ENCODE measurements at places on chromosomes 7 and 10. TPM values are rescaled to one million over a fixed set of nuclear protein-coding genes. Genes with fewer than 3 reads are reported as not detected.
A peak's percentile ranks its signal among the peaks of the same experiment; 100 is the strongest.

DNA sequence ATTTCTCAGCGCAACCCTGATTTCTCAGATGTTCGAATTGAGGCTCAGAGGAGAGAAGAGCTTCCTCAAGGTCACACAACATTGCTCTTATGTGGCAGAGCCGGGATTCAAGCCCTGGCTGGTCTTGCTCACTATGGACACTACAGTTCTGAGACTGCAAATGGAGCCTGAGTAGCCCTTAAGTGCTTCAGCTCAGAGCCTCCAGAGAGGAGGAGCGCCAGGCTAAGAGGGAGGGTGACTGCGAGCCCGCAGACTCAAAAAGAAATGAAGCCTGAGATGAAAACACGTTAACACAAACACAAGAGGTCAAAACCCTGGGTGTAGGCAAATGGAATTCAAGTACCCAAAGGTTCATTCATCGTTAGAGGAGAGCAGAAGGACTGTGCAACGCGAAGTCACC, 13.9 kb downstream of the ARHGAP22 start:
- DNase-seq = no peak

DNA sequence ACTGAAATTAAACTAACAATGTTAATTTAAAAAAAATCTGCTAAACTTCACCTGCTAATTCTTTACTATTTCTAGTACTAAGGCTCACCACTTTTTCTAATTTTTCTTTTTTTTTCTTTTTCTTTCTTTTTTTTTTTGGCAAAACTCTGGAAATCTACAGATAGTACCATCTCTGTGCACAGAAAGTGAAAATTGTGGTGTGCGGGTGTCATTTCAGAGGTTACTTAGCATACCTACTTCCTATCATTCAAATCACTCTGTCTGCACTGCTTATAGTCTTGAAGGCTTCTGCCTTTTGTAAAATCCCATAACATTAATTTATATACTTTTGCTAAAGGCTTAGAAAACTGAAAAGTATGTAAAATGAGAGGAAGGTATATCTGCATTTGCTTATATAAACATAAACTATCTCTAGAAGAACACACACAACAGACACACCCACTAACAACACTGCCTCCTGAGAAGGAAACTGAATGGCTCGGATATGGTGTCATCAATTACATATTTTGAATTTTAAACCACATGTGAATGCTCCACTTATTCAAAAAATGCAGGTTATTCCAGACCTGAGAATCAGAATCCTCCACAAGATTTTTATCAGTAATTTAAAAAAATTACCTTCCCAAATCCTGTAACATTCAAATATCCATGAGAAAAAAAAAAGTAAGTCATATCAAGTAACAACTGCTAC, 229.5 kb downstream of the PARD3 start:
- no peak for DNase-seq

DNA sequence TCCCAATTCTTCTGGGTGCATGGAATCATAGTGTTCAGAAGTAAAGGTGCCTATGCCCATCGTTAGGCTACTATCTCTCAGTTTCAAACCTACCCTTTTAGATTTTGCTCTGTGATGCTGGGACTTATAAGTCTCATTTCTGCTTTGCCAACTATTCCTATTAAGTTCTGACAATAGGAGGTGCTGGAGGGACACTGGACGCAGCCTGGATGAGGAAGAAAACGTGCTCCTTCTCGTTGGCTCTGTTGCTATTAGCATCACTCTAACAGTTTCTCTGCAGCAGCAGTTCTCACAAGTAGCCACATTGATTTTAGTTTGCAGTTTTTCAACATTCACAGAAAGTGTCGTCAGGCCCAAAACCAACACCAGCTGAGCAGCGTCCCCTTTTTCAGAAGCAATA, 72.4 kb downstream of the ABCC2 start:
- DNase-seq = no peak

DNA sequence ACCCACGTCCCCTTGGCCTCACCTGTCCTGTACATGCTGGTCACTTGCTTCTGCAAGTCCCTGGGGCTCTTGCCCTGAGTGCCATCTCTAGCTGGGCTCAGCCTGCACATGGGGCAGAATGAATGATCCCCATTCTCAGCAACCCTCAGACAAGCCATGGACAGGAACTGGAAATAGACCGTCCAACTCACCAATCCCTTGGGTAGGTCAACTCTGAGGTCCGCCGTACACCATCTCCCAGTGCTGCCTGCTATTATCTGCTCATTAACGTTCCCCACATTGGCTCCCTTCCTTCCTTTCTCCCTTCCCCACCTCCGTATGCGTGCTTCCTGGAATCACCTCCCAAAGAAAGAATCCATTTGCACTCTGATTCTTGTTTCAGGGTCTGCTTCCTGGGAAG, 335.0 kb downstream of the SFMBT2 start:
- DNase-seq = no peak

GRB10 gene
- 53.4 TPM for total RNA-seq

HDAC9 gene
- 33.4 TPM for total RNA-seq

DNA sequence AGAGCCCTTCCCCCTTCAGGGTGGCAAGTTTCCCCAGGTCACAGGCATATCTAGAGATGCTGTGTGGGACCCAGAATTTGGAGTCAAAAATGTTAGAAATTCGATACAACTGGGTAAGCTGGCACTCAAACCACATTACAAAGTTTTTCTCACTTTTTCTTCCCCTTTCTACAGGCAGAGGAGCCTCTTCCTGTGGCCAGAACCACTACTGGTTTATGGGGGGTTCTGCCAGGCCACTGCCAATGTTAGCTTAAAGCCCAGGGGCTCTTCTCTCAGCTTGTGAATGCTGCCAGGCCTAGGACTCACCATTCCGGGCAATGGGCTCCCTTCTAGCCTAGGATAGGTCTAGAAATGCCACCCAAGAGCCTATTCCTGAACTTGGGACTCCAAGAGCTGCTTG, 617.9 kb upstream of the PHF14 start:
- no peak for DNase-seq

PHKG1 gene
- total RNA-seq = 1.1 TPM

GRCh38 chr7:157496416-157497275, 159.8 kb downstream of the DNAJB6 start:
- DNase-seq = peak; percentile 45

- DNase-seq = no peak
Measured at GRCh38 chr10:114077815-114078219, 34.2 kb downstream of the ADRB1 start.

All from ascending aorta (tissue), 2 donors.